ENCODE measurements at places on chromosomes 11 and 22.
A peak's percentile ranks its signal among the peaks of the same experiment; 100 is the strongest.

GRCh38 chr11:116725434-116726221 lies 47.2 kb downstream of the BUD13 start:
- DNase-seq = no peak

DNA sequence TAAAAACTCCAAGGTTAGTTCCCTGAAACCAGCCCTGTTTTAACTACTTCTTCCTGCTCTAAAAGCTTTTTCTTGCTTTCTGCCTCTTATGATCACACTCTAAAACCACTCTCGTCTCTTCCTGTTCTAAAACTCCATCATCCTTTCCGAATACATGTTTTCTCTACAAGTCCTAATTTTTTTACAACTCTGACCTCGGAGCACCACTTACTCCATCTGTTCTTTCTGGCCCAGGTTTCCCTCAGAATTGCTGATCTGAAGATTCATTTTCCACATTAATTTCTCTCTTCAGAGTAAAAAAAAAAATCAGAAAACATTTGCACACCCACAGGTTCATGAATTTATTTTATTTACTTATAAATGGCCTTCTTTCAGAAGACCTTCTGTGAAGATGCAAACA lies 265.7 kb upstream of the CADM1 start:
- no peak for DNase-seq

GRCh38 chr11:78180751-78181150 lies 7.7 kb downstream of the KCTD21 start:
- DNase-seq = no peak

DNA sequence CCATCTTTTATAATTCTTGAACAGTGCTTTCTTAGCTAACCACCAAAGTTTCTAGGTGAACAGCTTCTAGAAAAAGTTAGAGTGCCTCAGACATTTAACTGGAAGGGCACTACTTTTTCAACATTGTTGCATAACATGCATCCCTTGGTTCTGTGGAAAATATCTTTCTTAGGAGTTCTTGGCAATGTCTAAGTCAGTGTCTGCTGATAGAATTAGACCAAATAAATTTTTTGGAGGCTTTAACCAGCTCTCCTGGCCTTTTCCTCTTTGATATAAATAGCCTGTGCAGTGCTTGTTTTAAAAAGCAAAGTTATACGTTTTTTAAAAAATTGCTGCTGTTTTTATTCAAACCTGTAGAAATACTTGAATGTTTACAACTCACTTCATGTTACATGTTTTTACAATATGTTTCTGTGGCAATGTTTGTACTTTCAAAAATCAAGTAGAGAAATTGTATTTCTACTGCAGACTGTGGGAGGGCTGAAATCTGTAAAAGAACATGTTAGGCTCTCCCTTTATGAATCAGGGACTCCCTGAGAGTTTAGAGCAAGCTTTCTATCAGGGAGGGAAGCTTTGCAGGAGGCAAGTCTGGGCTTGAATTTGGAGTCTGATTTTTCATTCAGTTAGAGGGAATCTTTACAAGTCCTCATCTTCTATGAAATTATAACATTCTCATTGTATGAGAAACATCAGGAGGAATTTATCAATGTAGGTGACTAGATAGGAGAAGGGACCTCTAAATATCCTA lies 16.3 kb upstream of the PANX1 start:
- no peak for DNase-seq

GRCh38 chr11:104979839-104980238 lies 11.5 kb upstream of the CASP4 start:
- no peak for DNase-seq

DNA sequence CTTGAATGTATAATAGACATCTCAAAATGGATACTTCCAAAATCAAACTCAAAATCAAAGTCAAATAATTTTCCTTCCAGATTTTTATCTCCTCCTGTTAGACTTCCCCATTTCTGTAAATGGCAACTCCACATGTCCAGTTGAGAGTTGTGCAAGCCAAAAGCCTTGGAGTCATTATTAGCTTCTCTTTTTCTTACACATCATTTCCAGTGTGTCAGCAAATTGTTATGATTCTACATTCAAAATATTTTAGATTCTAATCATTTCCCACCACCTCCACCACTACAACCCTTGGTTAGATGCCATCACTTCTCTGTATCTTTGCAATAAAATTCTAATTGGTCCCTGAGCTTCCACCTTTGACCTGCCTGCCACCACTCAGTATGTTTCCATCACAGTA lies 155.7 kb downstream of the CNTN5 start:
- no peak for DNase-seq

DNA sequence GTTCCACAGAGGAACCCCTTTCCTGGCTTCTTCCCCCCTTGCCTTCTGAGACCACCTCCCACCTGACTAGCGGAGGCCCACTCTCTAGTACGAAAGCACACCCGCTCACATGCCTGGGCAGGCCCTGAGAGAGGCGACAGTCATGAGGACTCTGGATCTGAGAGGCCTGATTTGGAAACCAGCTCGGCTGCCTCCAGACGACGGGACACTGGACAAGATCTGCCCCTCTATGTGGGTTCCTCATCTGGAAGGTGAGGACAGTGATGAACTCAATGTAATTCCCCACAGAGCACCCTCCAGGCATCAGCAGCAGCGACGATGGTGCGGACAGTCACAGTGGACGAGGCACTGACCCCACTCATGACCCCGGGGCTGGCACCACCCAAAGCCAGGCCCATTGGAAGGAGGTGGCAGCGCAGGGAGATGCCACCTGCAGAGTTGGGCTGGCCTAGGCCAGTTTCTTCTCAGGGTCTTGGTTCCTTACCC lies 7.5 kb downstream of the SULT4A1 start:
- DNase-seq = no peak

DNA sequence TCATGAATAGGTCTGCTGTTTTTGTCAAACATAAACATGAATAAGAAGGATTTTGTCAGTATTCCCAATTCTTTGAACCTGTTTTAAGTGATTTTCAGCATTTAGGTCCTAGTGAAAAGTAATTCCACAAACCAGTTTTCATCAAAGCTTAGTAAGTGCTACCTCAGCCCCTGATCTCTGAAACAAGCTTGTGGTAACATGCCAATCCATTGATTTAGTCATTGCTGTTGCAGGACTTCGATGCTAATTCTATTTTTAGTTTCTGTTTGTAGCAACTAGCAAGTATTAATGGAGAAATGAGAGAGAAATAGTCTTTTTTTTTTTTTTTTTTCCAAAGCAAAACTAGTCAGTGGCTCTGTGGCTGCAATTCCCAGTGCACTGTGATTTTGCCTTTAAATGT lies 91.4 kb downstream of the JRKL start:
- no peak for DNase-seq

DNA sequence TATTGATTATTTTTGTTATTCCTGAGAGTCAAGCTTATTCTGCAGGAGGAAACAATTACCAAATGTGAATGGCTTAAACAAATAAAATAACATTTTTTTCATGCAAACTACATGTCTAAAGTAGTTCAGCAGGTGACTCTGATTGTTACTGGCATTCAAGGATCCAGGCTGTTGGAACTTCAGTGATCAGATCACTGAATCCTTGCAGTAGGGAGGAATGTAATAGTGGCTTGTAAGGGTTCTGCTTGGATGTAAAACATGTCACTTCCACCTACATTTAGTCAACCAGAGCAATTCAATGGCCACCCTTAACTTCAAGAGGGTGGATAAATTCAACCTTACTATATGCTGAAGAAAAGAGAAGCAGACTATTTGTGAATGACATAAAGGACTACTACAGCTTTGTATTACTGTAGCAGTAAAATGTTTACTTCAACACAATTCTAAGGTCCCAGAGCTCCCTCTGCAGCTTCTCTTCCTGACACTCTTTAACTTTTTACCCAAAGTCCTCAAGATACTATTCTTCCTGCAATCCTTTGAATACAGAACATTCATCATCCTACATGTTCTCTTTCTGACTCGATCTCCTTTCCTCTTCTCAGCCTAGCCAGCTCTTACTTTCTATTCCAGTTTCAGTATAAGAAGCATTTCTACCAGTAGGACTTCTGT lies 284.0 kb downstream of the LRRC4C start:
- DNase-seq = no peak

GRCh38 chr22:38881997-38882879 lies 10.2 kb upstream of the CBX6 start:
- DNase-seq = no peak

- no peak for DNase-seq
Observed at GRCh38 chr22:41912338-41913039, 2.4 kb downstream of the SHISA8 start.

DNA sequence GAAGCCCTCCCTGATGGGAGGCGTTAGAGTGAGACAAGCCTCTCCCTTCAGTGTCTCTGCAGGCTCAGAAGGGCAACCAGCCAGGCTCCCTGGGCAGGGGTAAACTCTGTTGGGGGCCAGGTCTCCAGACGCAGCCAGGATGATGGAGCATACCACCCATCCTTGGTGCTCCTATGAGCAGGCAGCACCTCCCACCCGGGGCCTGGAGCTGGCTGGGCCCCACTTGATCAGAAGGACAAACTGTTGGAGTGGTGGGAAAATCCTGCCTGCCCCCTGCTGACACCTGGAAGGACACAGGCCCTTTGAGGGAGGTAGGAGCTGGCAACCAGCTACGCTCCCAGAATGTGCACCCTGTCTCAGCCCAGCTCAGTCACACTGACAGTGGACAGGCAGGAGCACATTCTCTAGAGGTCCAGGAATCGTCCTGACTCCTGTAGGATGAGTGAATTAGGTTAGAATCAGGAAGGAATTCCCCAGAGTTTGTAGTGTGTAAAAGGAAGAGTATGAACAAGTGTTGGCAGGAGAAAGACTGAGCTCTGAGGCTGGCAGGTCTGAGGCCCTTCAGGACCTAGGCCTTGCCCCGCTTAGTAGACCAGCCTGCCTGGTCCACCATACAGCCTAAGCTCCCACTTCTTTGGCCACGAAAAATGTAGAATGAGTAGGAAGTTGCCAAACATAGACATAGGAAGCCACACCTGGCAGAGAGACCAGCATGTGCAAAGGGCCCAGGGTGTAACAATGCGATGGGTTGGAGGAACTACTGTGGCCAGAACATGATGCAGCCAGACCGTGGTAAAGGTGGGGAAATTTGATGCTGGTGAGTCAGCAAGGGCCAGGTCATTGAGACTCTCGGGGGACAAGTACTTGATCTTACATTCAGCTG lies 19.1 kb downstream of the ARHGEF17 start:
- DNase-seq = no peak

GRCh38 chr11:106464728-106465127 lies 387.3 kb downstream of the AASDHPPT start:
- DNase-seq = no peak

DNA sequence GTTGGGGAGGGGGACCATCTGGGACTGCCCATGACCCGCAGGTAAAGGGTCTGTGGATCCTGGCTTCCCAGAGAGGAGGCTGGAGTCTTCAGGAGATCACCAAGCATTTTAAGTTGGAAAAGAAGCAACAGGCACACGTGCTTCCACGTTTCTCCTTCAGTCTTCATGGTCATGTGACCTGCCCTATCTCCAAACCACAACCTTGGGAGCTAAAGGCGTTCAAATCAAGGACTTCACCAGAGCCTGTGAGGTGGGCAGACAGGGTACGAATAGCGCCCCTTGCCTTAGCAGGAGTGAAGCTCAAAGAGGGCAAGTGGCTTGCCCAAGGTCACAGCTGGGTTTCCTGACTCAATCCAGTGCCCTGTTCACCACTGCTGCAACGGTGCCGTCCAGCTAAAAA lies 6.7 kb downstream of the TMEM184B start:
- DNase-seq = no peak

DNA sequence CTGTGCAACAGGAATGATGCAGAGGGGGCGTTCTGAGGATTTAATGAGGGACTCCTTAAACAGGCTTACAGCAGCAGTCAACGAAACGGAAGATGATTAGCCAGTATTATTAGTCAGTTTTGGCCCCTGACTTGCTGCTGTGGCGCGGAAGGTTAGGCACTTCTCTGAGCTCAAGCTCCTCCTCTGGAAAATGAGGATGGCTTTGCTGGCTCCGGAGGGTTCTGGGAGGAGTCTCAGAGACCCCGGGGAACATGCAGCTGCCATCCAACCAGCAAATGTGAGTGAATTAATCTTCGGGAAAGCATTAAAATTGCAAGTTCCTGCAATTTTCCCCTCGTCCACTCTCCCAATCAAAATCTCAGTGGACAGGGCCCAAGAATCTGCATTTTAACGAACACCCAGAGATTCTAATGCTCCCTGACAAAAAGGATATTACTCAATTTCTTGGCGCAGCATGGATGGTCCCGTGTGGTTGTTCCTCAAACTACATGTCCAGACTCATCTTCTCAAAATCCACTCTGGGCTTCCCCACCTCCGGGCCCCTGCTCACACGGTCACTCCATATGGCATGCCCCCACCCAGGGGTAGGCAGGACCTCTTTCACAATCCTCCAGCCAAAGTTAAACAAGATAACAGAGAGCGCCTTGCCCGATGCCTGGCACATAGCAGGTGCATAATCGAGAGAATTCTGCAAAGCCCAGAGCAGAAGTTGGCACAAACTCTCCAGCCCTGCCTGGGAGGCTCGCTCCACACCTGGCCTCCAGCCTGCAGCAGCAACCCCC lies 6.4 kb downstream of the ELFN2 start:
- DNase-seq = no peak

GRCh38 chr11:10990637-10991193 lies 132.9 kb upstream of the ZBED5 start:
- DNase-seq = no peak

DNA sequence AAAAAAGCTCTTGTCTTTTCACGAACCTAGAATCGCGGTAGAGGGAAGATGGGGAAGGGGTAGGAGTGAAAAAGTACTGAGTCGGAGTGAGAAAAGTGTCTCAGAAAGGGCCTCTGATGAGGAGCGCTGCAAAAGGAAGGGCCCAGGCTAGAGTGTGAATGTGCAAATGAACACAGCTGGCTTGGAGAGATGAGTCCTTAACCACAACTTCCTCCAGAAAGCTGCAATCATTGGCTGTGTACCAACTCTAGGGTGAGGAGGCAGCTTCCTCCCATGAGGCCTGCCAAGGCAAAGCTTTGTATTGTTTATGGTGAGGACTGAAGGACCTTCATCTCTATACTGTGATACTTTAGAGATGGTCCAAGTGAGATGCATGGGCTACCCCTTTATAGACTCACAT lies 566.9 kb upstream of the ANO5 start:
- DNase-seq = no peak

DNA sequence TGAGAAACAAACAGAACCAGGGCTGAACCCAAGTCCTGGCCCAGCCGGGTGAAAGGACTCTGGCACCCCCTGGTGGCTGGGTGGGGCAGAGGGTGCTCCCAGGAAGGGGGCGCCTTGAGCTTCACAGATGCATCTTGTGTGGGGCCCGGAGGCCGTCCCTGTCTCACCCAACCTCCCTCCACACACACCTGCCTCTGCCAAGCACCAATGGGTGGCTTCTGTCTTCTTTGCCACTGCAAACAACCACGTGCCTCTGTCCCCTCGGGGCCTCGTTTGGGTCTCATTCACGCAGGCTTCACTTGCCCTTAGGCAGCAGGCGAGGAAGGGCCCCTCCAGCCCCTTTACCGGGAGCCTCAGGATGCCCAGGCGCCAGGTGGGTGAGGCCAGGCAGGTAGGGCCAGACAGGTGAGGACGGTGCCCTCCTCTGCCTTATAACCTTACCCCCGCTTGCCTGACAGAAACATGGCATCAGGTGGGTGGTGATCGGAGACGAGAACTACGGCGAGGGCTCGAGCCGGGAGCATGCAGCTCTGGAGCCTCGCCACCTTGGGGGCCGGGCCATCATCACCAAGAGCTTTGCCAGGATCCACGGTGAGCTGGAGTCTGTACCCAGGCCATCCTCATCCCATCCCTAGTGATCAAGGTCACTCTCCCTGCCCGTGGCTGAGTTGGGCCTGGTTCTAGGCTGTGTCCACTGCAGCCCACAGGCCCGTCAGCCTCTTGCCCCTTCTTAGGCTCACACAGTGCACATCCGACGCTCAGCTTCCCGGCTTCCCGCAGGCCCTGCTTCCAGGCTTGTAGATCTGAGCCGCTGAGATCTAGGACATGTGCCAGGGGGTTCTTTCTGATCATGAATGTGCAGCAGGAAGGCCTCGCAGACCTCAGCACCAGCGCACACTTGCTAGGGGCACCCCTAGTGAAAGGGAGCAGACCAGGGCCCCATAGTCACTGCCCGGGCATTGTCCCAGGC lies 17.2 kb downstream of the POLR3H start:
- DNase-seq = peak; percentile 42

All from stimulated activated CD4-positive, alpha-beta T cell treated with anti-CD3 and anti-CD28 coated beads, Interleukin-12 subunit alpha, Interleukin-12 subunit beta, amount 100 ng/mL, for 24 hours (primary cell).